ENCODE measurements at places on chromosomes 3 and 15. TPM values are rescaled to one million over a fixed set of nuclear protein-coding genes. Genes with fewer than 3 reads are reported as not detected.

- H3K27ac ChIP-seq = no peak overlapping the region
- no peak for DNase-seq
- H3K4me3 ChIP-seq = peak overlapping the region; percentile 57
- H3K4me1 ChIP-seq = peaks cover 11% of the 10 kb centered on the region
- H3K36me3 ChIP-seq = no peaks in the 10 kb centered on the region
Observed at GRCh38 chr3:147419781-147420224, 10.6 kb downstream of the ZIC1 start.

GRCh38 chr3:46231323-46231722 is 10.9 kb upstream of the CCR3 start:
- H3K4me1 ChIP-seq = no peaks in the 10 kb centered on the region
- H3K36me3 ChIP-seq = no peaks in the 10 kb centered on the region
- no peak for DNase-seq
- H3K27ac ChIP-seq = no peak overlapping the region
- H3K27me3 ChIP-seq = no peaks in the 10 kb centered on the region

- H3K4me3 ChIP-seq = no peak overlapping the region
- no peak overlapping the region for H3K27ac ChIP-seq
Observed at GRCh38 chr3:129424185-129424841, 4.1 kb downstream of the EFCAB12 start.

DNA sequence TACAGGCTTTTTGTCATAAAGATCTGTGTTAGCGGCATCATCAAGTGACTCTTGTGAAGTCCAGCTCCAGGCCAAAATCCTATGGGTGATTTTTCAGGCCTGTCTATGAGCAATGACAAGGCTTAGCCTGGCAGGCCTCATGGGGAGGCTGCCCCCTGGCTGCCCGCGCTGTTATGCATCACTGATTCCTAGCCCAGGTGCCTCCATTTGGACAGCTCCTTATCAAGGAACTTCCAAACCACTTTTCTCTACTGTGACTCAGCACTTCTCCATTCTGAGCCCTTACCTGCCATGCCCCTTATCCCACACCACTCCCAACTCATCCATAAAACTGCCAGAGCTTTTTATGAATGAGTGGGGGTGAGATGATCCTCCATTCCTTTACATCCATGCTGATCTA is 91.5 kb upstream of the C3orf80 start:
- no peaks in the 10 kb centered on the region for H3K36me3 ChIP-seq
- no peaks in the 10 kb centered on the region for H3K4me1 ChIP-seq
- DNase-seq = no peak

DNA sequence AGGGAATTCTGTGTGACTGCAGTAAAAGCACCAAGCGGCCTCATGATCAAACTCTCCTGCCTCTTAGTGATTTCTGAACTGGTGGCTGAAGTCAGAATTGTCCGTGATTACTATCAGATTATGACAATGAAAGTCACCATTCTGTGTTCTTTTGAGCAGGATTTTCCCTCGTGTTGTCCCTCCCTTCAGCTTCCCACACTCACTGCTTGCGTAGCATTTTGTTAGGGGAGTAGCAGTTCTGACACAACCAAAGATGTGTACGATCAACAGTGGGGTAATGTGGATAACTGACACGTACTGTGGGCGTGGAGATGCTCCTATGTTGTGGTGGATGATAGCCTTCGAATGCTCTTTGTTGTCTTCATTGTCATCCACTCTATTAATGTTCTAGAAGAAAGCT is 67.8 kb upstream of the ICE2 start:
- H3K27me3 ChIP-seq = no peaks in the 10 kb centered on the region
- no peaks in the 10 kb centered on the region for H3K4me1 ChIP-seq
- H3K36me3 ChIP-seq = no peaks in the 10 kb centered on the region
- H3K27ac ChIP-seq = no peak overlapping the region
- DNase-seq = no peak

MEGF11 gene
- not detected for total RNA-seq

All from thoracic aorta (tissue), 2 donors.